NCI-H345 (cell line): ENCODE measurements at places on chromosomes 2 and 18.
A peak's percentile ranks its signal among the peaks of the same experiment; 100 is the strongest.

GRCh38 chr2:231185886-231186285 lies 12.5 kb upstream of the ARMC9 start:
- DNase-seq: no peak

DNA sequence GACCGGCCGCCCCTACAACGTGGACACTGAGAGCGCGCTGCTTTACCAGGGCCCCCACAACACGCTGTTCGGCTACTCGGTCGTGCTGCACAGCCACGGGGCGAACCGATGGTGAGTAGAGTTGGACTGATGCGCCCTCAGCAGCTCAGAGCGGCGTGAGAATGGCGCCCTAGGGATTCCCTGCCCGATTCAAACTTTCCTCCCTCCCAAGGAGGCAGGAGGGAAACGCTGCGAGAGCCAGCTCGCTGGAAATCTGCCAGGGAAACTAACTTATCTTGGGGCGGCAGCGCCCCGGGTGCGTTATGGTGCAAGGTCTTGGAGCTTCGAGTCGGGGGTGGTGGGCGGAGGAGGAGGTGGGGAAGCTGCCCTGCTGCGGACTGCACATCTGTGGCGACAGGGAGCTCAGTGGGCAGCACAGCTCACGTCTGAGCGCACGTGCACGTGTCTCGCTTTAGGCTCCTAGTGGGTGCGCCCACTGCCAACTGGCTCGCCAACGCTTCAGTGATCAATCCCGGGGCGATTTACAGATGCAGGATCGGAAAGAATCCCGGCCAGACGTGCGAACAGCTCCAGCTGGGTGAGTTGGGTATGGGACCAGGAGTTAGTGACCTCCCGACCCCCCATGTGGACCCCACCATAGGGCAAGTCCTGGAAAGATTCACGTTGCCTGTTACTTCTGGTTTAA lies 697 bp downstream of the ITGA4 start:
- DNase-seq: no peak

DNA sequence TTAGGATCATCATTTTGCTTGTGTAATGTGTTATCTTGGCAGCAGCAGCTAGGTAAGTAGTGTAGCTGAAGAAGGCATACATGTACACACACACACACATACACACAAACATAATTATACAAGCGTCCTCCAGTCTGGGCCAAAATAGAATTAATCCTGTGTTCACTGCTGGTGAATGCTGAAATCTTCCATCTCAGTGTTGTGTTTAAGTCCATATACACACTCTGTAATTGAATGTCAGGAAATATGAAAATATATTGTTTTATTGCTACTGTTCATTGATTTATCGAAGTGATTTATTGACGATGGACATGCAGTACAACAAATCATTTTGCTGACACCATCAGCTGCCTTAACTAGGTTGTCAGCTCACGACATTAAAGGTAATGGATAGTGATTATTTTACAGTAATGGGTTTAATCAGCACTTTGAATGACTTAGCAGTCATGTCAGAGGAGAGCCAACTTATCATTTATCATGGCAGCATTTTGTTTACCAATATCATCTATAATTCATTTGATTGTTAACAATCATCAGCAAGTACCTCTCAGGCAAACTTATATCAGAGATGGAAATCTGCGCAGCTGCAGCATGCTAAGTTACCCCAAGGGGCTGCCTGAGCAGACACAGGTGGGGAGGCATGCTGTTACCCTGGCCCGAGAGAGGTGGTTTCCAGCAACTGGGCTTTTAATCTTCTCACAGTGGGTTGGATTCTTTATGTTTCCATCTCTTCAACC lies 83.7 kb upstream of the FSHR start:
- DNase-seq: no peak

- DNase-seq: no peak
Observed at GRCh38 chr2:185502351-185502750, 236.3 kb upstream of the FSIP2 start.

DNA sequence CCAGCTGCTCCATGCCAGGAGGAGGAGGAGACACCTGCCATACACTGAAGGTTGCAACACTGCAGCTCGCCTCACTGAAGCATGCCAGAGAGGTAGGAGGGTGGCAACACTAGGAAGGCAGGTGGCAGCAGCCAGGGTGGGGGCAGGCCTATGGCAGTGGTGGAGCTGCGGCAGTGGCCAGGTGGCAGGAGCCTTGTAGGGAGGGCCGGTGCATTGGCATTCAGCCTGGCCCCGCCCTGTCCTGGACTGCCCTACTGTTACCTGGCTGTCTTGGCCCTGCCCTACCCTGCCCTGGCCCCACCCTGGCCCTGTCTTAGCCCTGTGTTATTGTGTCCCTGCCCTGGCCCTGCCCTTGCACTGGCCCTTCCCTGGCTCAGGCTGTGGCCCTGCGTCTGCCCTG lies 7.4 kb upstream of the ANKRD62 start:
- DNase-seq: peak; percentile 60

DNA sequence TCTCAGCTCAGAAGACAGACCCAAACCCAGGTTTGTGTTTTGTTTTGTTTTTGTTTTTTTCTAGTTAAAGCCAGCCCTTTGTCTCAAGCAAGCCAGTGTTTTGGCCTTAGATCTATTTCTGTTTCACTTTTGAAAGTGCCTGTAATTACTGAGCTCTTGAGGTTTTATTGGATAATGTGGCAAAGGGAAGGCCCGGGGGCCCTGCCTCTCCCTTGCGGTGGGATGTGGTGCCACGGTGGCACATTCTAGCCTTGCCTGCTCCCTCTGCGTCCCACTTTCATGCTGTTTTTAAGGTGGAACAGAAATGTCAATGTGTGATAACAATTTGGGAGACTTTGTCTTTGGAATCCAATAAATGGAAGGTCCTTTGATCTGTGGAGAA lies 2.5 kb downstream of the HPCAL1 start:
- no peak for DNase-seq

GRCh38 chr2:66686755-66687154 lies 251.8 kb downstream of the MEIS1 start:
- no peak for DNase-seq

DNA sequence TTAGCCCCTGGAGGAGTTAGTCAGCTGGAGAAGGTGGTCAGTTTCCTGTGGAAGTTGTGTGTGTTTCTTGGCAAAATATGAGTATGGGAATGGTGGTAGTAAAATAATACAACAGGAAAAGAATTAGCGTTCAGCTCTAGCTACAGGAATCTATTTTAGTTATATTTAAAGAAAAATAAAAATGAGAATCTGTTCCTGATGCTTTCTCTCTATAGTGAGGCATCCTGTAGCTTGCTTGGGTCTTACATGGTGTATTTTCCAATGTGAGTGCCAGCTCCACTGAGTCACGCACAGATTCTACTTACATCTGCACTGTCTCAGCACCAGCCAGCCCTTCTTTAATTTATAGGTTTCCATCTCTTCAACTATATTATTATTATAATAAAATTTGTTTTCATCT lies 132.2 kb downstream of the BIRC6 start:
- DNase-seq: no peak

DNA sequence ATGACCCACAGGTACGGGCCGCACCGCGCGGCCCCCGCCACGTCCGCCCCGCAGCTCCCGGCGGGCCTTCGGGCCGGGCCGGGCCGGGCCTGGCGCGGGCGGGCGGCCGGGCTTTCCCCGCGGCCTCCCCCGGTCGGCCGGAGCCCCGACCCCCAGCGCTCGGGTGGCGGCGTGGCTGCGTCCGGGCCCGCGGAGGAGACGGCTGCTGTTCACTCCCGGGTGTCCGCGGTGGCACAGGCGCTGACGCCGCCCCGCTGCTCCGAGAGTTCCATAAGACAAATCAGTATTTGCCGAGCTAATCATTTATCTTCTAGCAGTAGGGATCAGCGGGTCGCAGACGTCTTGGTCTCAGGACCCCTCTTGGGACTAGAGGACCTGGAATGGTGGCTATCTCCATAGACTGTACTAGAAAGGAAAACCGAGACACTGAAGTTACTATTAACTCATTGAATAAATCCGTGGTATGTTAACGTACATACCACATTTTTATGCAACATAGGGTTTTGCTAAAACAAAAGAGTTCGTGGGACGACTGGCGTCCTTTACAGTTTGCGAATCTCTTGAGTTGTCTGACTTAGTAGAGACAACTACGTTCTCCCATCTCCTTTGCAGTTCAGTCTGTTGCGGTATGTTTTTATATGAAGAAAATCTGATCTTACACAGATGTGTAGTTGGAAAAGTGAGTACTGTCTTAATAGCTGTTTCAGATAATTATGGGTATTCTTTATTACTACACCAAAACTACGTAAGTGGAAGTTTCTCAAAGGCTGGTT lies 500 bp downstream of the LIMS1 start:
- DNase-seq: peak; percentile 39

- DNase-seq: no peak
Observed at GRCh38 chr18:68462148-68462547, 252.8 kb downstream of the TMX3 start.

DNA sequence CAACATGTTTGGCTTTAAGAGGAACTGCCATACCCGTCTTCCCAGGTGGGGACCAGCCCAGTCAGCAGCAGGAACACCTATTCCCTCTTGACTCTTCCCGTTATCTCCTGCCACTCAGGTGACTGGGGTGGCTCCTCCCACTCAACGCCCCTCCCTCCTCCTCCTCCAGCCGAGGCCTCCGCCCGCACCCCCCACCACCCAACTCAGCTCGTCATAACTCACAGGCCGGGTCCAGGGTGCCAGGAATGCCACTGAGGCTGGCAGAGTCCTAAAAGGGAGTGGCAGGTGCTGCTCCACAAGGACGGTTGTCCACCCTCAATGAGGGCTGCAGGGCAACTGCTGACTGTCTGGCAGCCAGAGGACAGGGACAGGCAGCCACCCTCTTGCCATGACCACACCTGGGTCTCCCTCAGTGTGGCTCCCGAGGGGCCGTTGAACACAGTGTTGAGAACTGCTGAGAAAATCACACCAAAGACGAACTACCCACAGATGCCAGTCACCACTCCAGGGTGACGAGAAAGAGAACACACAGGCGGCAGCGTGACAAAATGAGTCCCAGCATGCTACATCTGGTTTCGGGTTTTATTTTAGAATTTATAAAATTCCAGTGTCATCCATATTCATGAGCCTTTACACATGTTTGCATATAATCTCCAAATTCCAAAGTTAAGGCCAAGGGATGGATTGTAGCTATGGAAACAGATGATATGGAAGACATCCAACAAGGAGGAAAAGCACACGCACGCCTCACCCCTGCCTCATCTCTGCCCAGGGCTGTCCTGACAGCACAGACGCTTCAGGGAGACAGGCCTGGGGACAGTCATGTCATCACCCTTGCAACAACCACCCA lies 38.5 kb downstream of the ANO7 start:
- DNase-seq: no peak

GRCh38 chr2:88159481-88159880 lies 10.7 kb upstream of the THNSL2 start:
- DNase-seq: no peak

DNA sequence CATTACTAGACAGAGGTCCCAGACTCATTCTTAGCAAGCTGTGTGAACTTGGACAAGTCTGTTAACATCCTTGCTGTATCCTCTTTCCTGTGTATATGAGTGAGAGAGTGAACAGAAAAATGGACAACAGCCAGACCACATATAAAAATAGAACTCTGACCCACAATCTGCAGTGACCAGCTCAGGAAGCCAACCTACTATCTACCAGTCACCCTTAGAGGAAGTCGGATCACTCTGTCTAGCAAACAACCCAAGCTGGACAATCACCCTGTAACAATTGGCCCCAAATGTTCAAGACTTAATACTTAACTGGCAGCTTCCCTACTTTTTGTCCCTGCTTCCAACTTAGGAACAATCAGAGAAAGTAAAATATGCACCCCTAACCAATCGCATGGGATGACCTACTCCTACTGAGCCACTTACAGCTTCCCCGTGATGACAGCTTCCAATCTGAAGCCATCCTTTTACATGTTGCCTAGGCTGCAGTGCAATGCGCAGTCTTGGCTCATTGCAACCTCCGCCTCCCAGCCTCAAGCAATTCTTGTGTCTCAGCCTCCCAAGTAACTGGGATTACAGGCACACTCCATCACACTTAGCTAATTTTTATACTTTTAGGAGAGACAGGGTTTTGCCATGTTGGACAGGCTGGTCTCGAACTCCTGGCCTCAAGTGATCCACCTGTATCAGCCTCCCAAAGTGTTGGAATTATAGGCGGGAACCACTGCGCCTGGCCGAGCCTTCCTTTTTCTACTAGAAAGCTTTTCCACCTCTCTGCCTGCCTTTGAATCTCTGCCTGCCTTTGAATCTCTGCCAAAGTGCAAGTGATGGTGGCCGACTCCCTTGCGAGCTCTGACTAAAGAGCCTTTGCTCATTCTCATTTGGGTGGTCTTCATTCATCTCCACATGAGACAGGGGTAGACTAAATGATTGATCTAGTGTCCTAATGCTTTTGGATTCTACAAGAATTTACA lies 158.3 kb upstream of the NDUFV2 start:
- DNase-seq: no peak

- DNase-seq: no peak
Observed at GRCh38 chr2:55114082-55114481, 63.8 kb upstream of the RTN4 start.

GRCh38 chr2:74384051-74384450 lies 3.9 kb upstream of the DCTN1 start:
- no peak for DNase-seq

DNA sequence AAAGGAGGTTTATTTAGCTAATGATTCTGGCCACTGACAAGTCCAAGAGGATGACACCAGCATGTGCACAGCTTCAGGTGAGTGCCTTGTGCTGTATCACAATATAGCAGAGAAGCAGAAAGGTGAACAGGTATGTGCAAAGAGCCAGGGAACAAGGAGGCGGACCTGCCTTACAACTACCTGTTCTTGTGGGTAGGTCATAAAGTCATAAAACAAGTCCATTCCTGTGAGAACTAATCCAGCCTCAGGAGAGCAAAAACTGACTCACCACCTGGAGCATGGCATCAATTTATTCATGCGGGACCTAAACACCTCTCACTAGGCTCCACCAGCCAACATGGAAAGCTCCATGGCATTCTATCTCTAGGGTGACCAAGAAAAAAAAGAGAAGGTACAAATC lies 234.2 kb downstream of the ASXL3 start:
- no peak for DNase-seq

GRCh38 chr2:195160963-195161362 lies 496.1 kb upstream of the SLC39A10 start:
- no peak for DNase-seq

DNA sequence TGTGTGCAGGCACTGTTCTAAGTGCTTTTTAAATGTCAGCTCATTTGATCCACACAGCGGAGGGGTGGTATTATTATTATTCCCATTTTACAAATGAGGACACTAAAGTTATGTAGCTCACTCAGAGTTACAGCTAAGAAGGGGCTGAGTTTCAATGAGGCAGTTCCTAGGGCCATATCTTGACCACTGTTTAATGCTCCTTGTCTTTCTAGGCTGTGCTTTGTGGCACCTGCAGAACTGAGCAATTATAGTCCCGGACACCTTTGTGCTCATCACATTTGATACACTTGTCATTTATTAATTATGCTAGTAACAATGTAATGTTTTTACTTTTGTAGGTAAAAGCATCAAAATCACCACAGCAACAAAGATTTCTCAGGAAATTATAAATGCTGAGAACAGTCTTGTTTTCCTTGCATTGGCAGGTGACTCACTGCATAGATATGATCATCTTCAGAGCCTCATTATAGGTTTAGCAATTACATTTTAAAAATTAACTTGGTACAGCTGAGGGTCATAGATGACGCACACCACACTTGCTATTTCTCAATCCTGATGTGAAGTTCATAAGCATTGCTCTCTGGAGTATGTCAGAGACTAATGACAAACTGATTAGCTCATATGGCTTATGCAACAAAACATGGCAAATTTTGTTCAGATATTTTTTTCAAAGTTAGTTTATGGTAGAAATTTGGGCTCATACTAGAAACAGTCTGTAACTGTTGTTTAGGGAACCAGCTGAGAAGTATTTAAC lies 366.8 kb downstream of the TGIF1 start:
- no peak for DNase-seq
